Naive B cell (primary cell): ENCODE measurements at places on chromosomes 12 and 14. TPM values are rescaled to one million over a fixed set of nuclear protein-coding genes. Genes with fewer than 3 reads are reported as not detected.

Gene NEDD8
- polyA plus RNA-seq = 325 TPM

Gene TAS2R8
- not detected for polyA plus RNA-seq

Gene GARIN6
- polyA plus RNA-seq = not detected

Gene CCDC177
- polyA plus RNA-seq = not detected

Gene SAMD4A
- 1.2 TPM for polyA plus RNA-seq

Gene POU6F1
- polyA plus RNA-seq = not detected

Gene CD163L1
- polyA plus RNA-seq = not detected

Gene EIF4B
- 86.0 TPM for polyA plus RNA-seq

Gene A2M
- not detected for polyA plus RNA-seq

Gene IGFBP6
- not detected for polyA plus RNA-seq

Gene KRT3
- polyA plus RNA-seq = not detected

Gene CLEC4D
- not detected for polyA plus RNA-seq

Gene SYT1
- polyA plus RNA-seq = 0.47 TPM

Gene PLCZ1
- polyA plus RNA-seq = not detected

Gene TPCN1
- polyA plus RNA-seq = 15.4 TPM

Gene PCED1B
- 13.2 TPM for polyA plus RNA-seq

Gene KRT74
- not detected for polyA plus RNA-seq

Gene PMCH
- not detected for polyA plus RNA-seq
